ENCODE measurements at places on chromosomes 5 and 9.
A peak's percentile ranks its signal among the peaks of the same experiment; 100 is the strongest.

GRCh38 chr9:128233817-128234406 lies 30.7 kb downstream of the DNM1 start:
- no peak for DNase-seq

DNA sequence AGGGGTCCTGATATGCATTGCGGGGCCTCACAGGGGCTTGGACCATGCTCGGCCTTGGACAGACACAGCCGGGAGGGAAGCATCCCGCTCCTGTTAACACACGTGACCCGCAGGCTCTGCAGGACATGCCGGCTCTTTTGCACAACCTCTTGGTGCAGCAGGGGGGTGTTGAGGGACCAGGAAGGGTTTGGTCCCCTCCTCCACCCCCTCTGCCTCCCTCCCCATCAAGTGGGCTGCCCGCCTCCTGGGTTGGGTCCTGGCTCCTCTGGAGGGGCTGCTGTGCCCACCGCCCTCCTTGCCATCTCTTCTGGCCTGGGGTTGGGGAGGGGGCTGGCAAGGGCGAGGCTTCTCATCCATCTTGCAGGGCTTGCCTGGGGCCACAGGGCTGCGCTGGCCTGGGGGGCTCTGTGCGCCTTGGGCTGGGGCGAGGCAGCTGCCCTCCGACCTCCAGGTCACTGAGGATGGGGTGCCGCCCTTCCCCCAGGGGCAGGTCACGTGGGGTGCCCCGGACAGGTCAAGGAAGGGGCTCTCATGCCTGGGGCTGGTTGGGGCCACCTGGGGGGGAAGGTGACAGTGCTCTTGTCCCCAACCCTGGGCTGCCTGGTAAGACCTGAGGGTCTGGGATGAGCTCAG lies 16.8 kb upstream of the SLC9A3 start:
- no peak for DNase-seq

- no peak for DNase-seq
Measured at GRCh38 chr5:130109152-130109551, 204.9 kb downstream of the CHSY3 start.

DNA sequence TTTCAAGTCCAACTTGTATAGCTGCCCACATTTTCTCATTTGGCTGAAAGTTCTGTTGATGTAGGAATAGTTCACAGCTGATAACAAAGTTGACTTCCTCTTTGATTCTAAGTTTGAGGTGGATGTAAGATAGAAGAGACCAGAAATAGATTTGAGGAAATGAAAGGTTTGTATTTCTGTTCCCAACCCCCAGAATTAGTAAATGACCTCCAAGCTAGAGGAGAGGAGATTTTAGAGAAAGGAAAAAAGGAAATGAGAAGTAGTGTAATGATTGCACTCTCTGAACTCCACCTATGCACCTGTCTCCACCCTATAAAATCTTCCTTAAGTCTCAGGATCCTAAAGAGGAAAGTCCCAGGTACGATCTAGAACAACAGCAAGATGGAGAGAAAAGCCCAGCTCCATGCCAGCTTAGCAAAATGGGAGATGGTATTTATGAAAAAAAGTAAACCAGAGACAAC lies 130.4 kb upstream of the POC5 start:
- DNase-seq: no peak

GRCh38 chr5:138912093-138912492 lies 37.0 kb upstream of the LRRTM2 start:
- no peak for DNase-seq

- no peak for DNase-seq
Measured at GRCh38 chr9:107976767-107977166, 487.2 kb upstream of the KLF4 start.

DNA sequence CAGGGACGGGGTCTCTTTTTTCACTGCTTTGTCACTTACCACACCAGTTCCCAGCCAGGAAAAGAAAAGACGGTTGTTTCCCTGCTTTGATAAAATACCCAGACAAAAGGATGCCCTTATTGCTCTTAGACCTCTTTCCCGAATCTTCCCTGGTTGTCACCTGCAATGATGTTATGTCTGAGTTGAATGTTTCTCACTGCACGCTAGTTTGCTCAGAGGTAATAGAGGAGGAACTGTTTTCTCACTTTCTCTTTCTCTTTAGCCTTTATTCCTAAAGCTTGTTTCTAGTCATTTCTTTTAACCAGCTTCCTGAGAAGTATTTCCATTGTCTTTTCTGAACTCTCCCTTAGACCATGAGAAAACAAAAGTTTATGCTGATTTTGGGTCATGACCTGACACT lies 32.9 kb downstream of the ACER2 start:
- no peak for DNase-seq

DNA sequence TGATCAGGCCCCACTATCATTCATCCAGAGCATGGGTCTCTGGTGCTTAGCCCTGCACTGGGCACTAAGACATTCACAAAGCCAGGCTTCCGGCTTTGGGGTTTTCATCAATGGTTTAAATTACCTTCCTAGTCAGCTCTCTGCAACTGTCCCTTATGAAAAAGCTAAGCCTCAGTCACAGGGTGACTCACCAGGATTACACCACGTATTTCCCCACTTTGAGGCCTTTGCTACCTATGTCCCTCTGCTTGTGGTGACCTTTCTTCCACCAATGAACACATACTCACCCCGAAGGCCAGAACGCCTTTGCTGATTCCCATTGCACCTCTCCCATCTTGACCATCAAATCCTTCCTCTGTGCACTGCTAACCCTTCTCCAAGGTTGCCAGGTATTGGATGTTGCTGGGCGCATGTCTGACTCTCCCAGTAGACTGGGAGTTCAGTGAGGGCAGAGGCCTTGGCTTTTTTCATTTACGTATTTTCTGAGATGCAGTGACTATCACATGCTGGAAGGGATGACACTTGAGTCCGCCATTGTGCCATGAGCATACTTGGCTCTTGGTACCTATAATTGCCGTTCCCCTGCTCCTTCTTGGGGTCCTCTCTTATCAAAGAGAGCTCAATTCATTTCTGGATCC lies 58.7 kb upstream of the TNFSF8 start:
- DNase-seq: peak; percentile 44

DNA sequence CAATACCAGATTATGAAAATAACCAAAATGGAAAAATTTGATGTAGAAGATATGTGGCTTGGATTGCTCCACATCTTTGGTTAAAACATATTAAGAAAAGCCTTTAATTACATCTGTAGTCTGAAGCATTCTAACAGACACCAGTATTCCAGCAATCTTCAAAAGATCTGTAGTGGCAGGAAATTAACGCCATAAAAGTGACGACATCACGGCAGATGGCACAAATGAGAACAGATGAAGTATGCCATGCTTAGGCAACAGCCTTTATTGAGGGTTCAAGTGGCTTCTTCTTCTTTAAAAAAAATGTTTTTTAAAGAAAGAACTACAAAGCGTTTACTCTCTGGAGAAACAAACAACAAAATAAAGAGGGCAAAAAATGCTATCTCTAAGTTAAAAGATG lies 164.2 kb downstream of the MEF2C start:
- DNase-seq: no peak

GRCh38 chr9:75912951-75913350 lies 22.5 kb downstream of the PCSK5 start:
- DNase-seq: no peak

DNA sequence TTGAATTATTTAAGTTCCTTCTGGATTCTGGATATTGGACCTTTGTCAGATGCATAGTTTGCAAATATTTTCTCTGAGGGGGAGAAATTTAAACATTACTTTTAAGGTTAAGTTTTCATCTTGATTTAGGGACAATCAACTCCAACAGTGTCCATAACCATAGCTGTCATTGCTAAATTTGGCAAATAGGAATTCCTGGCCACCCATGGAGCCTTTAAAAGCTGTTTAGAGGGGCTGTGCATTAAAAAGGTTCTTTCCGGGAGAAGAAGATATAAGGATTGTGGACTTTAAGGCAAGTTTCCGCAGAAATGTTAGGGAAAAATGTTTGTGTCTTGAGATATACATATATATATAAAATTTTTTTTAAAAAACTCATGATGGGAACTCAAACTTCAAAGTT lies 339.7 kb downstream of the ADAMTS6 start:
- DNase-seq: no peak

- DNase-seq: no peak
Measured at GRCh38 chr5:139717221-139717620, 69.1 kb downstream of the CXXC5 start.

- no peak for DNase-seq
Measured at GRCh38 chr9:127968042-127968441, 12.7 kb downstream of the EEIG1 start.

DNA sequence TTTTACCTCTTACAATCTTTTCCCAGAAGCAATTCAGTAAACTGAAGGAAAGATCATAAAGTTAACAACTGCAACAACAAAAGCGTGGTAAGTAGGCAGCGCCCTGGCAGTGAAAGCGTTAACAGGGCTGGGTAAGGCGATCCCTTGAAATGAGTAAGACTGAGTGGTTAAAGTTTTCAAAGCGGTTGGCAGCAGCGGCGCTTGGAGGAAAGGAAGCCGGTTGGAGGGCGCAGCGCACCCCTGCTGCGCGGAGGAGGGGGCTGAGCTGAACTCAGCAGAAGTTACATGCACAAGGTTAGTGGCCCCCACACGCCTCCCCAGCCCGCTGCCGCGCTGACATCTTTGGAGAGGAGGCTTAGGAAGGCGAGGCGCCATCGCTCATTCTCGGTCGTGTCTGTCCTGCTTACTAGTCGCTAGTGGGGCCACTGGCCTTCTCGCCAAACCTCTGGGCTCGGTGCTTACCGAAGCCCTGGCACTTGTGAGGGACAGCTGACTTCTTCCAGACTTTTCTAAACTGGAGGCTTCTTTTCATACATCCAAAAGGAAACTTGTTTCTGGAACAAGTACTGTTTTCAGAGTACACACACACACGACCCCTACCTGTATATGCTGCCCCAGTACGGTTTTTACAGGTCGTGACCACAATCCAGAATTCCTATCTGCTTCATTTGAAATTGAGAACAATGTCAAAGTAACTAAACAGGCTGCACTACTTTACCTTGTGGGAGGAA lies at the start of gene SH3RF2:
TSS of gene SH3RF2 (plus strand) at position 178 of the 731 bp plus-strand sequence. CDS start 1,351 bp downstream, outside the sequence.
- peak; percentile 36 for DNase-seq

DNA sequence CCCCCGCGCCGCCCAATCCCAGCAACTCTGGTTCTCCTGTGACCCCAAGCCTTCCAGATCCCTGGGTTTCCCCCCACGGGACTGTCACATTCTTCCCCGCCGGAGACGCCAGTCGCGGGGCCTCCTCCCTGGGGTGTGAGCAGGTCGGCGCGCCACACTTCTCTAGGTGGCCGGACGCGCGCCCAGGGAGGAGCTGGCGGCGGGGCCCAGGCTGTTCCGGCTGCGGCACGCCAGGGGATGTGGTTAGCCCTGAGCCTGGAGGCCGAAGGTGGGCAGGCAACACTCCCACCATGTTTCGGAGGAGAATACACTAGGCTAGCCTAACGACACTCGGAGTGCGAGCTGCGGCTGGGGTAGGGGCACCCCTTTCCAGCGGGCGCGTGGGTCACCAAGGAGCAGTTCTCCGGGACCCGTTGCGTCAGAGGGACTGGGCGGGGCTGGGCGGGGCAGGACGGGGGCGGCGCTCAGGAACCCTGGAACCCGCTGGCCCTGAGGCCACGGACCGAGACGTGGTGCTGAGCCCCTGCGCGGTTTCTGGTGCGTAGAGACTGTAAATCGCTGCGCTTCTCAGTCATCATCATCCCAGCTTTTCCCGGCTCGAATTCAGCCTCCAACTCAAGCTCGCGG lies at the start of gene SLC27A6:
TSS of gene SLC27A6 (plus strand) at position 478 of the 627 bp plus-strand sequence. CDS start 650 bp downstream, outside the sequence.
- no peak for DNase-seq

- no peak for DNase-seq
Measured at GRCh38 chr9:124341455-124342170, 73.6 kb downstream of the PSMB7 start.

GRCh38 chr5:174532455-174533453 lies 191.6 kb upstream of the MSX2 start:
- DNase-seq: peak; percentile 43

DNA sequence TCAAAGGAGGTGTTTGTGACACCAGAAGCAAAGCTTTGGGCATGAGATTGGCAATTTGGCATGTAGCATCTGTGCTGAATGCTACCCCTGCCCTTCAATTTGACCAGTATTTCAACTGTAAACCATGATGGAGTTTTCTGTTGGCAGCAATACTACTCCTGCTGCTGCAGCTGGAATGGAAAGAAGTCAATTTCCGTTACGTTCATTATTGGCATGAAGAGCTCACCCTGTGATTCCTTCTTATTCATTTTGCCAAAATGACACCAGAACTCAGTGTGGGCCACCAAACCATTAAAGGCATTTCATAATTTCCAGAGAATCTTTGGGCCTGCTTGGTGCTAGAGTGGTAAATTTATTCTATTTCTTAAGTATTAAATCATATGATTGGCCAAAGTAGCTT lies 433.1 kb upstream of the DMAC1 start:
- no peak for DNase-seq

- DNase-seq: no peak
Measured at GRCh38 chr9:134357631-134358025, 31.4 kb downstream of the RXRA start.

DNA sequence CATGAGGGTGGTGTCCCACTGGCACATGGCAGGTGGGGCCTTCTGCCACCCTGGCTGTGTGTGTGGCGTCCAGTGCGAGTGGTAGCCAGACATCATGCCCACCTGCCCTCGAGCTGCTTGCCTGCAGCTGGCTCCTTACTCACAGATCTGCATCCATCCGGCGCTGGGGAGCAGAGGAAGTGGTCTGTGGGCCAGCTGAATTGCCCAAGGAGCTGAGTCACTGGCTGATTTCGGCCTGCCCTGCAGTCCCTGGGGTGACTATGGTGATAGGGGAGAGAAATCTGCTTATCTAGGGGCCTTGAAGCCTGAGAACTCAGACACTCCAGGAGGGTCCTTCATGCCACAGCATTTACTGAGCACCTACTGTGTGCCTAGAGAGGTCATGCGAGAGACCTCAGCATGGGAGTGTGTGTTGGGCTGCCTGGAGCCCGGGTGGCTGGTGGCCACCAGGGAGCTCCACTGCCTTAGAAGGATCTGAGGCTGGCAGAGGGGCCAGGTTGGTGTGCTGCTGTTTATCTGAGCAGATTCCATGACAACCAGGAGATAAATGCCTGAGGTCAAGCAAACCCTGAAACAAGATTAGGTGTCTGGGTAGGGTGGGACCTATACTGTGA lies 57.1 kb downstream of the SLC22A5 start:
- DNase-seq: peak; percentile 77

- no peak for DNase-seq
Measured at GRCh38 chr9:128409978-128410377, 10.7 kb upstream of the CERCAM start.

- DNase-seq: no peak
Measured at GRCh38 chr9:113887436-113887835, 11.3 kb downstream of the ZNF618 start.

- DNase-seq: peak; percentile 65
Measured at GRCh38 chr9:137150617-137151457, 11.9 kb downstream of the GRIN1 start.

Measured in activated CD4-positive, alpha-beta T cell treated with anti-CD3 and anti-CD28 coated beads, Interleukin-2, amount 50 U/mL, for 48 hours (primary cell).